Stimulated activated CD4-positive, alpha-beta T cell treated with anti-CD3 and anti-CD28 coated beads, Interleukin-1b, Interleukin-23, amount 100 ng/mL, for 1 hour (primary cell): ENCODE measurements at places on chromosomes 4 and X.

GRCh38 chr4:189809839-189810238 is 130.8 kb upstream of the FRG1 start:
- DNase-seq = no peak

- no peak for DNase-seq
These were observed 848.1 kb upstream of the FRG1 start for GRCh38 chr4:189092581-189092980.

DNA sequence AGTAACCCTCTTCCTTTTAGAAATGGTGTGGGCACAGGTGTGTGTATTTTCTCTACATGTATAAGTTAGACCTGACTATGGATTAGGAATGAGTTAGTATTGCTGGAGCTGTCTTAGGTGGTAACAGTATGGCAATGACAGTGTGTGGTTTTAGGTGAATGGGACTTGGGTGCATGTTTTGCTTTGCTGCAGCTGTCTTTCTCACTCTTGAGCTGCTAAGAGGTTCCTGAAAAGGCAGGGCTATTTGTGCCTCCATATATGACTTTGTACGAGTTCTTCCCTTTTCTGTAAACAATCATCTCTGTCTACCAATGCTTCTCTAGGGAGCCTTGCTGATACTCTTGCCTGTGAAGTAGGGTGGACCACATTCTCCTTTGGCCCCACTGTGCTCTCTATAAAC is 234.8 kb upstream of the HHIP start:
- DNase-seq = no peak

- no peak for DNase-seq
These were observed 451.1 kb downstream of the RPA4 start for GRCh38 chrX:97334850-97335249.

GRCh38 chrX:6169407-6169806 is 59.3 kb downstream of the NLGN4X start:
- DNase-seq = no peak

DNA sequence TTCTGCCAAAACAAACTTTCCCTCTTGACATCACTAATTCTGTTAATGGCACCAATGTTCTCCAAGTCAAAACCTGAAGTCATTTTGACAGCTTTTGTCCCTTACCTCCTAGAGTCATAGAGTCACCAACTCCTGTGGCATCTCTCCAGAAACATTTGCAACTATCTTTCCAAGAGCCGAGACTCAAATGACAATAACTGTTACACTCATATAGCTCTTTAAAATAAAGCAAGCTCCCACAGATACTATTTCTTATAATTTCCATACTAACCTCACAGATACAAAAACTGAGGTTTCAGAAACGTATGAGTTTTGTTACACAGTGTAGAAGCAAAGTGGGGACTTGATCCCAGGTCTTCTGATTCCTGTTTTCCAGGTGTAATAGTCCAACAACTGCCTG is 18.3 kb downstream of the GPRIN3 start:
- DNase-seq = no peak

- DNase-seq = no peak
These were observed at the start of gene BEX3 for GRCh38 chrX:103376118-103376978. TSS of gene BEX3 (plus strand) at chrX:103376538. CDS start at chrX:103377522, 984 bp downstream.

DNA sequence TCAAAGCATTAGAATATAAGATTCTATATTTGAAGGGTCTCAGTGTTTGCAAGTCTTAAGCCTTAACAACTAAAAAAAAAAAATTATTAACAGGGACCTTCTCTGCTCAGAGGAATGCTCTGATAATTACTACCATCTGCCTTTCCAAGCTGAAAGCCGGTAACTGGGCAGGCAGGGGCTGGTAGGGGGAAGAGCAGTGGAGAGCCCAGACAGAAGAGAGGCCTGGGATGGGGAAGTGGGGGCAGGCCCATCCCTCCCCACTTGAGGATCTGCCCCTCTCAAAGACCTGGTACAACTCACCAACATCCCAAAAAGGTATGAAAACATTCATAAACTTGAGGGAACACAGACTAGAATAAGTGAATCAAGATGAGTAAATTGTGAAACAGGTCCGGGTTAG is 113.9 kb downstream of the QDPR start:
- DNase-seq = no peak

- DNase-seq = no peak
These were observed 207.3 kb upstream of the CLNK start for GRCh38 chr4:10891866-10892265.

- no peak for DNase-seq
These were observed 225.4 kb upstream of the GLRA2 start for GRCh38 chrX:14303891-14304290.

GRCh38 chr4:26812049-26812714 is 48.5 kb upstream of the STIM2 start:
- DNase-seq = no peak

GRCh38 chr4:7377223-7377865 is 57.4 kb downstream of the PSAPL1 start:
- DNase-seq = no peak

- DNase-seq = no peak
These were observed 192.2 kb upstream of the ITM2A start for GRCh38 chrX:79559290-79559689.

GRCh38 chr4:119103263-119103662 is 32.4 kb upstream of the MYOZ2 start:
- no peak for DNase-seq

- no peak for DNase-seq
These were observed 23.3 kb upstream of the MBTPS2 start for GRCh38 chrX:21816136-21816535.

DNA sequence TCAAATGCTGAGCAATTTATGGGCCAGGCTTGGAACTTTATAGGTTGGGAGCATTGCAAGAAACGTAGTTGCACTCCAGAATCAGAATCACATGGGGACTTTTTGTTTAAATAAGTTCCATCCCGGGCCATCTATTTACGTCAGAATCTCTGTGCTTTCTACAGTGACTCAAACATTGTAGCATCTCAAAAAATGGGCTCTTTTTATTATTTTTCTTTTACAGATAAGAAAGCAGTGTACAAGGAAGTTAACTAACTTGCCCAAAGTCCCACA is 10.2 kb downstream of the CC2D2A start:
- DNase-seq = no peak

GRCh38 chr4:111943796-111944203 is 201.5 kb upstream of the FAM241A start:
- DNase-seq = no peak

DNA sequence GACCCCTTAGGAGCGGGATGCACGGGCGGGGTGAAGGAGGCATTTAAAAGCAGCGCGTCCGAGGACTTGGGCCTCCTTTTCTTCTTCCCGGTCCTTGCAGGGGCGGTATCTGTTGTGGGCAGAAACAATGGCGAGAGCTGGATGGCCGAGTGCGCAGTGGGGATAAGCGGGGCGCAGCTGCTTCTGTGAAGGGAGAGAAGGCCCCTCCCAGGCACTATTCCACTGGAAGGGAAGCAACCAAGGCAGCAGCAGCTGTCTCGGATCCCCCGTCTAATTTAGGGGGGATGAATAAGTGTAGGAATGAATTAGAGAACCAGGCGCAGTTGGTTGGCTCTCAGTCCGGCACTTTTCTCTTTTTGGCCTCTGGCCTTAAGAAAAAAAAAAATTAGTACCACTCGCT is 995 bp downstream of the SMARCA5 start:
- no peak for DNase-seq

- DNase-seq = no peak
These were observed 335.5 kb downstream of the ARHGAP10 start for GRCh38 chr4:148067301-148067916.

DNA sequence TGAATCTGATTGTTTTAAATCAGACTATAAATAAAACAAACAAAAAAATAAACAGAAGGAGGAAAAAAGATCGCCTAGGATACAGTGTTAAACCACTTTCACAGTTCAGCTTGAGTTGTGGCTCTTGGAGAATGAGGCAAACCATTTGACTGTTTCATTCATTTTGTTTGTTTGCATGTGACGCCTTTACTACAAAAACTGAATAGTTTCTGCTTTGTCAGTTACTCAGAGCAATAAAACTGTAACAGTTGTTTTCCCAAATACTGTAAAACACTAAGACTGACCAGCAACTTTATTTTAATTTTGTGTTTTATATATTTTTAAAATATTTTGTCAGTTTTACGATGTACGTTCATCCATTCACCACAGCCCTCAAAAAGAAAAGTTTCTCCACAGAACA is 214.5 kb downstream of the FBXW7 start:
- no peak for DNase-seq

DNA sequence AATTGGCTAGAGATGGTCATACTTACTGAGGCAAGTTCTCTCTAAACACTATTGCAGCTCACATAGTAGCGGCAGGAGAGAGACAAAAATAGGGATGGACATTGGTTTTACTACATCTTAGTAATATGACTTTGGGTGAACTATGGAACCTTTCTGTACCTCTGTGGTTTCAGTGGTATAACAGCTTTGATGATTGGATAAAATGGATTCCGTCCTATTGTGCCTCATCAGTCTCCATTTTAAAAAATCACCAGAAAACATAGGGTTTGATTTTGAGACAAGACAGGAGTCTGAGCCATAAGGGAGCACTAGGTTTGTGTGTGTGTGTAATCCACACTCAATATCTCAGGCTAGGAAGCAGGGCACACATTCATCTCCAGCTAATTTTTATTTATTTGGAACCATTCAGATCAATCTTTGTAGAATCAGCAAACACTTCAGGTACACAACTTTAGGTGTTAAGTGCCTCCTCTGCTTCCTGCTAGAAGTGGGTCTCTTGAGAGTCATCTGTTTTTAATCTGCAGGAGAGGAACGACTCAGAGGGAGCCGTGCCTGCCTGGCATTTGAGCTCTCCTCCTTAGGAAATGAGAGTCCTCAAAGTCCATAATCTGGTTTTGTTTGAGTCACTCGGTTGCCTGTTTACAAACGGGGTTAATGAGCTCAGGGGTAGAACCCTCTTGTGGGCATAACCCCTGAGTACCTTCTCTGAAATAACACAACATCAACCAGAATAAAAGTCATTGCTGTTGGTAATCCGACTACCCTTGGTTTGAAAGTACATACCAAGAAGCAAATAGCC is 238.5 kb upstream of the BOD1L1 start:
- DNase-seq = no peak

- no peak for DNase-seq
These were observed 17.1 kb downstream of the MYOZ2 start for GRCh38 chr4:119152741-119153140.

- no peak for DNase-seq
These were observed 130.8 kb downstream of the HMX1 start for GRCh38 chr4:8740666-8741395.

GRCh38 chrX:39443240-39443639 is 642.0 kb downstream of the MID1IP1 start:
- DNase-seq = no peak

- DNase-seq = no peak
These were observed 32.5 kb downstream of the ETDB start for GRCh38 chrX:135087867-135088266.

- no peak for DNase-seq
These were observed 250.1 kb downstream of the C4orf33 start for GRCh38 chr4:129346036-129346435.

GRCh38 chr4:187071946-187072600 is 348.4 kb upstream of the FAT1 start:
- DNase-seq = no peak

DNA sequence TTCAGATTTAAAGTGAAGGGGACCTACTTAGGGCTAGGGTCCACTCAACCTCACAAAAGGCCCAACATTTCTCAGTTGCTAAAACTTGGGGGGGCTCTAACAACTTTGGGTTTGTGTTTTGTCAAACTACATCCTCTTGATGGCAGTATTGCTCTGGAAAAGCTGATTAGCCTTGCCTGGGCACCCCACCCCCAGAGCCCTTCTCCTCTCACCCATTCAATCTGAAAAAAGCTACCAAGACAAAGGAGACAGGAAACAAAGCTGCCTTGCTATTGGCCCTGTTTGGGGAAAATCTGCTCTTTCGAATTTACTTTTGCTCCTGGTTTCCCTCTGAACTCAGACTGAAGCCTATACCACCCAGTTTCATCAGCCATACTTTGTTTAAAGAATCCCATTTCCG is 195.2 kb upstream of the STK26 start:
- DNase-seq = no peak

DNA sequence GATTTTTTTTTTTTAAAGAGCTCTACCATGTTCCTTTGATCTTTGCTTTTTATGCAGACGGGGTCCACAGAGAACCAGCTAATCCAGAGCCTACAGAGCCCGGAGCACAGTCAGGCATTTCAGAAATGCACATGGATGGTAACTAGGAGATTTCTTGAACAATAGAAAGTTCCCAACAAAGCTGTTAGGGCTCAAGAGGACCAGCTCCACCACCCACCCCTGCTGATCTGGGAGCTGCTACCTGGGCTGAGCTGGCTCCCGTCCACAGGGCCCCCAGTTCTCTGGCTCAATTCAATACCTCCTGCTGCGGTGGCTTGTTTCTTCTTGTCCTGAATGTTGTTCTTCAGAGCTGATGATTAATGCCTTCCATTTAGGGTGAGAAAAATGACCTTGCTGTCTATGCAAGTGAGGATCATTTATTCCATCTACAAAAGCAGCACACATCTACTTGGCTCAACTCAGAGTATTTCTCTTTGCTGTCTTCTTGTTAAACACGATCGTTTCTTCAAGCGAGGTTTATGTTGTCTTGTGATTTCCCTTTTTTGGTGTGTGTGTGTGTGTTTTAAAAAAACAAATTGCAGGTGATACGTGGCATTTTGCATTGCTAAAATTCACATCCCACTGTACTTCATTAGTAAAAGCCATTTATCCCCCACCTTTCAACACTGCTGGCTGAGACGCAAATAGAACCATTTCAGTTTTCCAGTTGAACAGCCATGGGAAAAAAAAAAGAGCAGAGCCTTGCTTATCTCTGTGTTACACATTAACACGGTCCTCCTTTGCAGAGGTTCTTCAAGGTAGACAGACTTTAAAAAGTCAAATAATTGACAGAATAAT is 31.3 kb downstream of the IGFBP7 start:
- no peak for DNase-seq

- DNase-seq = no peak
These were observed 715.2 kb downstream of the TRIML1 start for GRCh38 chr4:188854436-188854835.

DNA sequence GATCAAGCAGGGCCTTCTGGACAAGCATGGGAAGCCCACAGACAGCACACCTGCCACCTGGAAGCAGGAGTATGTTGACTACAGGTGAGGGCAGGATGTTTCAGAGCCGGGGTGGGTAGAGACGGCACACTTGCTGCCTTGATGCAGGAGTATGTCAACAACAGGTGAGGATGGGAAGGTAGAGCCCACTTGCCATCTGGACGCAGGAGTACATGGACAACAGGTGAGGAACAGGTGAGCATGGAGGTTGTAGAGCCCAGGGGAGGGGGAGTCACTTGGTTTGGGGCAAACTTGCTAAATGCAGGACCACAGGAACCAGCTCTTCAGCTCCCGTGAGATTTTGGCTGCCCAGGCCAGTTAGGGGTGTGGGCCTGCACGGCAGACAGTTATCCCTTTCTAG is 12.0 kb downstream of the DKC1 start:
- DNase-seq = no peak

DNA sequence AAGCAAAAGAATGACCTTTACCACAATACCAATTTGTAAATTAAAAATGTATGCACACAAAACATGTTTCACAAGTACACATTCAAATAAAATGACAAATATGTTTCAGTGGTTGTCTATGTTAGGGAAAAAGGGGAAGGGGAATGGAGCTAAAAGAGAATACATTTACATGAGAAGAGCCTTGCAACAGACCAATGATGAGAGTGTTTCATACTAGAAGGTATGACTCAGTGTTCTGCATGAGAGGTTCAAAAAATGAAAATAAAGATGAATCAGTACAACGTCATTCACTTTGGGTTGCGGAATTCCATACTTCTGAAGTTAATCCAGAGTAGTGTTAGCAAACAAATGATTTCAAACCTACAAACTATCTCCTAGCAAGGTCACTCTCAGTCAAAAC is 51.7 kb downstream of the RPGR start:
- no peak for DNase-seq

GRCh38 chr4:66820681-66821080 is 724.6 kb downstream of the CENPC start:
- no peak for DNase-seq
